ENCODE measurements at places on chromosomes 16 and 17. TPM values are rescaled to one million over a fixed set of nuclear protein-coding genes. Genes with fewer than 3 reads are reported as not detected.
A peak's percentile ranks its signal among the peaks of the same experiment; 100 is the strongest.

Gene CPSF4L
- not detected for total RNA-seq

Gene KRTAP9-2
- total RNA-seq, result not detected

Gene TPSG1
- total RNA-seq, result not detected

GRCh38 chr17:51391982-51392654 lies 131.8 kb downstream of the UTP18 start:
- H3K27me3 ChIP-seq, result no peaks in the 10 kb centered on the region
- H3K36me3 ChIP-seq, result no peaks in the 10 kb centered on the region
- no peaks in the 10 kb centered on the region for H3K4me1 ChIP-seq
- no peak overlapping the region for H3K27ac ChIP-seq

- H3K27me3 ChIP-seq, result no peaks in the 10 kb centered on the region
- no peak overlapping the region for H3K27ac ChIP-seq
These were observed 8.9 kb downstream of the RNF166 start for GRCh38 chr16:88697116-88697830.

DNA sequence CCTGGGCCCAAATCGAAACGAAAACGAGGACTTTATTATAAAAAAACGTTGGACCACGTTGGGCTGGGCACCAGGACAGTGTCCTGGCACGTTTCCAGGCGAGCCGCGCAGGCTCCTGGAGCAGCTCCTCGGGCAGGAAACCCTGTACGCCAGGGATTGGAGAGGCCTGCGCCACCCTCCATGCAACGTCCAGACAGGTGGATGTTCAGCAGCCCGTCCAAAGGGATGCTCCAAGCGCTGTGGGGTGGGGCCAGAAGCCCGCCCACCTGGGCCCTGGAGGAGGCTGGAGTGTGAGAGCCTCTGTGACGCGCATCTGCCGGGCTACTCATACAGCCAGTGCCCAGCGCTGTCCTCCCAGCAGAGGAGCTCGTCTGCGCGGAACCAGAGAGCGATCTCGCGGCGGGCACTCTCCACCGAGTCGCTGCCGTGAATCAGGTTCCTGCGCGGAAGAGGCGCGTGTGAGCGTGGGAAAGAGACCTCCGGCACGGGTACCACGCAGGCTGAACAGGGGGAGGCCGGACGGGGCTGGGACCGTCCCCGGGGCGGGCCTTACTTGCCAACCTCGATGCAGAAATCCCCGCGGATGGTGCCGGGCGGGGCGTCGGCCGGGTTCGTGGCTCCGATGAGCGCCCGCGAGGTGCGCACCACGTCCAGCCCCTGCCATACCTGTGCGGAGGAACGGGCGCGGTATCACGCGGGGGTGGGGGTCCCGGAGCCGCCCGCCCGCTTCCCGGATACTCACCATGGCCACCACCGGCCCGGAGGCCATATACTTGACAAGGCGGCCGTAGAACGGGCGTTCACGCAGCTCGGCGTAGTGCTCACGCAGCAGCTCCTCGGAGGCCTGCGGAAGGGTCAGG lies 785 bp downstream of the NME3 start:
- H3K4me3 ChIP-seq, result peak overlapping the region; percentile 96
- no peak overlapping the region for H3K27ac ChIP-seq
- peak; percentile 66 for DNase-seq
- H3K36me3 ChIP-seq, result peaks cover 6% of the 10 kb centered on the region
- H3K4me1 ChIP-seq, result peaks cover 21% of the 10 kb centered on the region

DNA sequence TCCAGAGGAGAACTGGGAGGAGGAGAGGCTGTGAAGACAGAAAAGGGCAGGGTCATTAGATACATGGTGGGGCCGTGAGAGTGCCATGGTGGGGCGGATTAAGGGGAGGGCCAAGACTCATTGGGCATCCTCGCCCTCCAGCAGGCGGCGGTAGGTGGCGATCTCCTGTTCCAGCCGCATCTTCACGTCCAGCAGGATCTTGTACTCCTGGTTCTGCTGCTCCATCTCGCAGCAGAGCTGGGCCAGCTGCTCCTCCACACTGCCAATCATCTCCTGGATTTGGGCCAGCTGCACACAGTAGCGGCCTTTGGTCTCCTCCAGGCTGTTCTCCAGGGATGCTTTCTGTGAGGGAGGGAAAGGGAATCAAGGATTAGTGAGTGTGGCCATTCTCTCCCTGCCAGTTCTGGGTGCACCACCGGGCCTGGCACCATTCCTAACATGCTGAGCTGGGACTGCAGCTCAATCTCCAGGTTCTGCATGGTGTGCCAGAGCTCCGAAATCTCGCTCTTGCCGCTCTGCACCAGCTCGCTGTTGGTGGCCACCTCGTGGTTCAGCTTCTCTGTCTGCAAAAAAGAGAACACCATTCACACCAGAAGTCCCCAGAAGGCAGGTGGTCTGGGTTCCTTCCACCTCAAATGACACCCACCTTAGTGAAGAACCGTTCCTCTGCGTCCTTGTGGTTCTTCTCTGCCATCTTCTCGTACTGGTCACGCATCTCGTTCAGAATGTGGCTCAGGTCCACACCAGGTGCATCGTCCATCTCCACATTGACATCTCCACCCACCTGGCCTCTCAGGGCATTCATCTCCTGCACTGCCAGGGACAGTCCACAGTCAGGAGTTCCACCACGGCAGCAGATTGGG lies 129.0 kb downstream of the CCDC144A start:
- no peaks in the 10 kb centered on the region for H3K4me1 ChIP-seq
- no peak overlapping the region for H3K27ac ChIP-seq
- no peak overlapping the region for H3K4me3 ChIP-seq
- no peaks in the 10 kb centered on the region for H3K27me3 ChIP-seq
- DNase-seq, result no peak
